ENCODE measurements at places on chromosomes 3 and 15. TPM values are rescaled to one million over a fixed set of nuclear protein-coding genes. Genes with fewer than 3 reads are reported as not detected.

The TERC gene
- total RNA-seq, result 69.1 TPM

The PAK6 gene
- total RNA-seq, result 8.4 TPM

The WDR5B gene
- 4.4 TPM for total RNA-seq

DNA sequence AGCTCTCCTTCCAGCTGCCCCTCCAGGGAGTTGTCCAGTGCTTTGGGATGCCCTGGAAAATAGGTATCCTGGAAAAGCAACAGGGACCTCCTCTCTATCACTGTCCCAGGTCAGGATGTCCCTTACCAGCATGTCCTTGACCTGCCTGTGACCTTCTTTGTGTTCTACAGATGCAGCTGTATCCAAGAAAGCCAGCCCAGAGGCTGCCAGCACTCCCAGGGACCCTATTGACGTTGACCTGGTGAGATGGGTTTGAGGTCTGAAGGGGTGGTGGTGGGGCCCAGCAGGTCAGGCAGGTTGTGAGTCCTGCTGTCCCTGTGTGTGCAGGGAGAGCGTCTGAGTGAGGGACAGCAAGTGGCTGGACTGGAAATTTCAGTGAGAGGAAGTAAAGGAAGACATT lies 30.2 kb downstream of the PML start:
- DNase-seq, result no peak

- peak; percentile 17 for DNase-seq
Observed at GRCh38 chr3:43733459-43734384, 43.0 kb downstream of the ABHD5 start.

- DNase-seq, result no peak
Observed at GRCh38 chr3:39460677-39461076, 6.8 kb upstream of the MOBP start.

GRCh38 chr3:145124900-145125678 lies 1035.9 kb downstream of the PLOD2 start:
- DNase-seq, result no peak

- no peak for DNase-seq
Observed at GRCh38 chr15:42121021-42121420, 26.7 kb upstream of the PLA2G4D start.

- DNase-seq, result peak; percentile 35
Observed at GRCh38 chr15:55221090-55222011, 24.6 kb upstream of the RSL24D1 start.

DNA sequence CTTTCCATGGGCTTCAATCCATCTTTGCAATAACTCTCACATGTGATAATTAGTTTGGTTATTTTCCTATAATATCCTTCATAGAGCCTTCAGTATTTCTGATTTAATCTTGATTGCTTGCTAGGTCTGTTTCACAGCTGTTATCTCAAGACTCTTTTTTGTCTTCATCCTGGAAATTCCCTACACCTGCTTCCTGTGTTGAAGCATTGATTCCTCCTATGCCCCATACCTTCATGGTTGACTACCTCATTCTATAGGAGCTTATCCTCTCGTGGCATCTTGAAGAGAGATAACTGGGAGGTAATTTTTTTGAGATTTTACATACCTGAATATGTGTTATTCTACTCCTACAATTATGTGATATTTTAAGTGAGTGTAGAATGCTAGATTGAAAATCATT lies 26.7 kb downstream of the PIK3CA start:
- no peak for DNase-seq

DNA sequence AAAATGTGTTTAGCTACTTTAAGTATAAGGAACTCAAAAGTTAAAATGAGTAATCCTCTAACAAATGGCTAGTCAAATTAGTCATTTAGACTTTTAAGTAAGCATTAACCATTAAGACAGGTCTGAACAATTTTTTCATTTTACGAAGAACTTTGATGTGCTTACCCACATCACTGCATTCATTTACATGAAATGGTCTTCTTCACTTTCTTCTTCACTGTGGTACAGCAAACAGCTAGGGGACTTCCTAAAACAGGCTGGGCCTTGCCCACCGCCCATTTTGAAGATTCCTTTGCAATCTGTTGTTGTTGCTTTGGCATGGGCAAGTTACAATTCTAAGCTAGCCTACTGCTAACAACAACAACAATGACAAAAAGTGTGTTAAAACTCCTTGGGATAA lies 67.4 kb downstream of the CBLB start:
- no peak for DNase-seq

- no peak for DNase-seq
Observed at GRCh38 chr15:50247819-50248655, 17.5 kb downstream of the HDC start.

GRCh38 chr15:80514071-80514780 lies 110.0 kb downstream of the ARNT2 start:
- DNase-seq, result no peak

GRCh38 chr3:103712320-103713008 lies 1277.6 kb downstream of the ZPLD1 start:
- no peak for DNase-seq

- no peak for DNase-seq
Observed at GRCh38 chr3:134428401-134428800, 54.2 kb upstream of the AMOTL2 start.

- DNase-seq, result no peak
Observed at GRCh38 chr15:37136666-37137065, 36.3 kb upstream of the MEIS2 start.

DNA sequence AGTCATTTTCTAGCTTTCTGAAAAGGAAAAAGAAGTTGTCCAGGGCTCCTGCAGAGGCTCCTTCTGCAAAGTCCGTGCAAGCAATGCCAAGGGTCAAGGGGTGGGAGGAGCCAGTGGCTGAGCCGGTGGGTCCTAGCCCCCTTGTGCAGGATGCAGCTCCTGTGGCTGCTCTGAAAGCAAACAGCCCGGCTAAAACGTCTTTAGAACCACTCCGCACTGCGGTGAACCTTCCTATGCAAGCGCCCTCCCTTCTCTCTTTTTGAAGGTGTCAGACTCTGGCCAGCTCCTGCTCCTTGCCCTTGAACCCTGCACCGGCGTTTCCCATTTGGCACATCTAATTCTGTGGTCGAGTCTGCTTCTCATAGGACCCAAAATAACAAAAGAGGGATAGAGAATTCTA lies 183.1 kb downstream of the UACA start:
- no peak for DNase-seq

DNA sequence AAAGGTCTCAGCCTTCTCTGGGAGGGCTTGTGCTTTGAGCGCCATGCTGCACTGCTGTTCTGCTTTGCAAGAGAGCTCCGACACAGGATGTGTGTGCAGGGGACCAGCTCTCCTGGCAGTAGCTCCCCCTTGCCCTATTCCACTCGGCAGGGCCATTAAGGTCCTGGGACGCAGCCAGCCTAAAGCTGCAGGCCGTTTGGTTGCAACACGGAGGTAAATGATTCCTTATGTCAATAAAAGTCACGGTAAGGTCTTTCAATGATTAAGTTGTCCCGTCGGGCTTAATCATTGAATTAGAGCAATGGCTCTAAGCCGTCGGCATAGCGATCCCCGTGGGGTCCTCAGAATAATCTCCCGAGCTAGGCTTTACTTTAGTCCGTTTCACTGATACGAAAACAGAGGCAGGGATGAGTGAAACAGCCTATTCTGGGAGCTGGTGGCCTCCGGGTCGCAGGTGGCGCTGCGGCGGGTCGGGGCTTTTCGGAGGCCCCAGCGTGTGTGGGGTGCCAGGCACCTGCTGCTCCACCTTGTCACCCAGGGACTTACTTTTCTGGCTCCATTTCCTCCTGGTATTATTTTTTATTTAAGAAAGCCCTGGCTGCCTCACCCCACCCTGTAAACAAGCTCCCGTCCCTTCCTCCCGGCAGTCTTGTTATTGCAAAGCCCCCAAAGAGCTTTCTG lies 525.2 kb downstream of the OCA2 start:
- no peak for DNase-seq

DNA sequence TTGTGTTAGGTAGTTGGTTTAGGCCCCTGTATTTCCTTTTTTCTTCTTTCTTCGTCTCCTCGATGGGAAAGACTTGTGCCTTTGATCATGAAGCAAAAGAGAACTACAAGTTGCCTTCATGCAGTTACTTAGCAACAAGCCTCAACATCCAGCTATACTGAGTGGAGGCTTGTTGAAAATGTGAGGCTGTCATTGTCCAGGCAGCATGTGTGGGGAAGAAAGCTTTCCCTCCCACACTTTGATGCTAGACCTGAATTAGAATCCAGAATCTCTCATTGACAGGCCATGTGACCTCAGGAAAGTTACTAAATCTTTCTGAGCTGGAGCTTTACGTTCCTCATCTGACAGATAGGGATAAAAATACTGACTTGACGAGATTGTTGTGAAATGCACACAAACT lies 23.7 kb downstream of the IFT122 start:
- no peak for DNase-seq

DNA sequence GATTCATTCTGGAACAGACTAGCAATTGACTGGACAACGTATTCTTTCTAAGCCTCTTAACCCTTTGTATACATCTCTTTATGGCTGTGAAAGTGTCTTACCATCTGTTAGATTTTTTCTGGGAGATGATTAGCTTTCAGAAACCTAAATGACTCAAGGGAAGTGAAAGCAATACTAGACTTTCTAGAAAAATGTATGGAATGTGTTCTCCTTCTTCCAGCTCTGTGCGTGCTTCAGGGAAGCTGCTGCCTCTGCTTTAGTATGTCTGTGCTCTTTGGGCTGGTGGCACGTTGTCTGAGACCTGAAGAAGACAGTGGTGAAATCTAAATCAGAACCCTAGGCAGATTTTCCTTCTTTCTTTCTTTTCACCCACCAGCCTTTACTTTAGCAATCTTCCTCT lies 89.5 kb downstream of the ITPR1 start:
- DNase-seq, result no peak

DNA sequence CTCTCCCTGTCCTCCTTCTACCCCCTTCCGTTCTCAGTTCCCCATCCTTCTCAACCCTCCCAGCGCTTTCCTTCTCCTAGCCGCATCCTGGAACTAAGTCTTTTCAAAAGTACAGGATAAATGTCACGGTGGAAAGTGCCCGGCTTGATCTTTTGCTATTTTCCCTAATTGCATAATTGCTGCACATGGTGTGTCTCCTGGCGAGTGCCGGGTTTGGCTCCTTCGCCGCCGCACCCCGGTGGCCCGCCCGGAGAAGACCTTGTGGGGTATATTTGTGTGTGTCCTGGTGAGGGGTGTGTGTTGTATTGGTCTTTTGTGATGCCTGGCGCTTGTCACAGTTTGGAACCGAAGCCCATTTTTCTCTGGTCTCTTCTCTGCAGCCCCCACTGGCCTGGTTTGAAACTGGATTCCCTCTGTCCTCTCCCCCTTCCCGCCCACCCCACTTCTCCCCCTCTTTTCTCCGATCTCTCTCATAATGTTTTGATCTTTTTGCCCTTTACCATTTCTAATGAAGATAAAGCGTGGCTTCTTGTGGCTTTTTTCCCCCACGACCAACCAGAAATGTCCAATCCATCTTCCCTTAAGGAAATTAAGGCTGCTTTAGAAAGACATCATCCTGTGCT lies 692 bp downstream of the UBE2E2 start:
- DNase-seq, result peak; percentile 36

DNA sequence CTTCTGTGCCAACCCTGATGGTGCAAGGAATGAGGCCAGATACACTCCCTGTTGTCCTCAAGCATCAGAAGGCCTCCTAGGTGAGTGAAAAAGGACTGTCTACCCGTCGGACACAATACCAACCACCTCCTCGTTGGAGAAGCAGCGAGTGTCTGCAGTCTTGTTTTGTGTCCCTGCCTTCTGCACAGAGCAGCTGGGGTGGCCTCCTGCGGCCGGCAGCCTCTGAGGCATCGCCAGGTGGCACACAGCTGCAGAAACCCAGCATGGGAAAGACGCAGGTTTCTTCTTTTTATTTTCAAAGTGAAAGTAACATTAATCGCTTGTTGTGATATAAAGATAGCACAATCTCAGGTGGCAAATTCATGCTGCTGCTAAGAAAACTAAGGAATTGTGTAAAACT lies 509.9 kb downstream of the OCA2 start:
- no peak for DNase-seq

- peak; percentile 48 for DNase-seq
Observed at GRCh38 chr3:25156626-25157025, 271.4 kb upstream of the RARB start.

DNA sequence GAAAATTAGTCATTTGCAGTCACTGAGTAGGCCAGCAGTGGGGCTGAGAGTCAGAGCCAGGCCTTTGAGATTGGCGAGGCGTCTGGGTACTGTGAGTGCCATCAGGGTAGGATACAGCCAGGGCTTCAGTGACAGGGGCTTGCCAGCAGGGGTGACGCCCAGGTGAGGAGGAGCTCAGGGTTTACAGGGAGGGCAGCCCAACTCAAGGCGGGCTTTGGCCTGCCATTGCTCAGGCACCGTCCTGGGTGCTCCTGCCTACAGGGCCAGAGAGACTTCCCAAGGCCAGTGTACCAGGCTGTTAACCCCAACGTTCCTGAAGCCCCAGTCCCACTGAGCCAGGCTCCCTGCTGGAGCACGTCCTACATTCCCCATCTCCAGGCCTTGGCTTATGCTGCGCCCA lies 152.0 kb downstream of the FBLN2 start:
- no peak for DNase-seq

GRCh38 chr3:193865339-193865738 lies 270.6 kb upstream of the HES1 start:
- no peak for DNase-seq

- DNase-seq, result no peak
Observed at GRCh38 chr3:179750720-179751328, 98.0 kb downstream of the USP13 start.

GRCh38 chr15:77096138-77096537 lies 25.2 kb upstream of the TSPAN3 start:
- no peak for DNase-seq

DNA sequence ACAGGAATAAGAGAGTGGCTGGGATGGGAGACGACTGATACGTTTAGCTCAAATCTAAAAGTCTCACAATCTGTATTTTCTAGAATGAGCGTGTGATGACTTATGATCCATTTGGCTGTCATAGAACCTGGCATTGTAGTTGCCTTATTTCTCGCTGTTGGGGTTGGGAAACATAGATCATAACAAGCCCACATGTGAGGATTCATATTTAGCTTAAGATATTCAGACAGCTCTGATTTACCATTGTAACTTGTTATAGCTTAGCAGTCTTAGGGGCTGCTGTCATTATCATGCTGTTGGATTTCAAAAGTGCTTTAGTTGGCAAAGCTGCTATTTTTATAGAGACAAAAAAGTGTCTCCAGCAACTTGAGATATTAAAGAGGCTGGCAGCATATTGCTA lies 871.3 kb downstream of the ZPLD1 start:
- DNase-seq, result no peak

All from skin of body (tissue), 3 donors.